Effector CD8-positive, alpha-beta T cell (primary cell): ENCODE measurements at places on chromosomes 7 and 10.

- no peak for DNase-seq
Observed at GRCh38 chr7:5672468-5672867, 109.0 kb downstream of the RNF216 start.

GRCh38 chr10:58665361-58665760, 152.7 kb downstream of the BICC1 start:
- DNase-seq = no peak

GRCh38 chr7:97006816-97007582, 1.6 kb downstream of the DLX6 start:
- DNase-seq = no peak

- peak; percentile 46 for DNase-seq
Observed at GRCh38 chr7:17298840-17299482, 509 bp downstream of the AHR start.

DNA sequence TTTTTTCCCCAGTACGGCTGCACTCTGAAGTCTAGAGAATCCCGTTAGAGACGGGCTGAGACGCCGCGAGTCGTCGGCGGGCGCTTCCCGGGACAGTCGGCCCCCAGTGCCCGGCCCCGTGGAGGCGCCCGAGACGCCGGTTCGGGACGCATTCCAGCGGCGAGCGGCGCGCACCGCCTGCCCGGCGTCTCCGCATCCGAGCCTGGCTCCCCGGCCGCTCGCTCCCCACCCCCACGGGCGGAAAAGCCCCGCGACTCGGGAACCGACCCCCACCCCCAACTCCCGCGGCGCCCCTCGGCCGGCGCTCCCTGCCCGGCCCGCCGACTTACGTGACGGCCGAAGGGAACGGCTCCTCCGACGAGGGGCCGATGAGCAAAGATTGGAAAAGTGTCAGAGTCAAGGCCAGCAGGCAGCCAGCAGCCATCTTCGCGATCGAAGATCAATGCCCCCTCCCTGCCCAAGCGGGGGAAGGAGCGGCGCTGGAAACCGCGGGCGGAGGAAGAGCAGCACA, 486 bp downstream of the CACNA2D1 start:
- no peak for DNase-seq

- DNase-seq = no peak
Observed at GRCh38 chr7:155517452-155517851, 28.9 kb downstream of the CNPY1 start.
